ENCODE measurements at places on chromosomes 11 and 22.

DNA sequence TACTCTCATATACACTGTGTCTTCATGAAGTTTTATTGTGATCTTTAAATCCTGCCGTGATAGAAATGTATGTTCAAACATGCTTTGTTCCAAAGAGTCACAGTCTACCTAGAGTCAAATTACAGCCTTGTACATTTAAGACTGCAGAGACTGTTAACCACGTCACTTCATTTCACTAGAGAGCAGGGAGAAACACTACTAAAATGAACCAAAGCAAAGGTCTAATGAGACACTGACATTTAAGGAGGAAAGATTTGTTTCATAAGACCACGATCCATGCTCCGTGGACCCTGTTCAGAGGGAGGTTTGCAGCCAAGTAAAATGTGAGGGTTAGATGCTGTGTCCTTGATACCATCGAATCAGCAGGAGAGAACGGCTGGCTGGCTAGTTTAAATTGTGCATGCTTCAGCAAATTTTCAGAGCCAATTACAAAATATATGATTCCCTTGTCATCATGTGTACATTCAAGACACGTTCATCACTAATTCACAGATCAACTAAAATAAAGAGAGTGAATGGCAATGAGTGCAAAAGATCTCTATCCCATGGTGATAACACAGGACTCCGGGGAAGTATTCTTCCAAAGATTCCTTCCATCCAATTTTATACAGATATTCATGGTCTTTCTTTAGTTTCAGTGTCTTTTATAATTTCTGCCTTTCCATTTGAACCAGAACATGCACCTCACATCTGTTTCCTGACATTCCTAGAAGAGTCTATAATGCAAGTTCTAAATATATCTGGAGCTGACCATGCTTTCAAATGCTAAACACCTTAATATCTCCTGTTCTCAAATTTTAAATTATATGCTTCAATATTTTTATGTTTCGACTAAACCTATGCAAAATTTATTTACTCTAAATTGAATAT lies 960.9 kb upstream of the FAT3 start:
- no peak for DNase-seq

DNA sequence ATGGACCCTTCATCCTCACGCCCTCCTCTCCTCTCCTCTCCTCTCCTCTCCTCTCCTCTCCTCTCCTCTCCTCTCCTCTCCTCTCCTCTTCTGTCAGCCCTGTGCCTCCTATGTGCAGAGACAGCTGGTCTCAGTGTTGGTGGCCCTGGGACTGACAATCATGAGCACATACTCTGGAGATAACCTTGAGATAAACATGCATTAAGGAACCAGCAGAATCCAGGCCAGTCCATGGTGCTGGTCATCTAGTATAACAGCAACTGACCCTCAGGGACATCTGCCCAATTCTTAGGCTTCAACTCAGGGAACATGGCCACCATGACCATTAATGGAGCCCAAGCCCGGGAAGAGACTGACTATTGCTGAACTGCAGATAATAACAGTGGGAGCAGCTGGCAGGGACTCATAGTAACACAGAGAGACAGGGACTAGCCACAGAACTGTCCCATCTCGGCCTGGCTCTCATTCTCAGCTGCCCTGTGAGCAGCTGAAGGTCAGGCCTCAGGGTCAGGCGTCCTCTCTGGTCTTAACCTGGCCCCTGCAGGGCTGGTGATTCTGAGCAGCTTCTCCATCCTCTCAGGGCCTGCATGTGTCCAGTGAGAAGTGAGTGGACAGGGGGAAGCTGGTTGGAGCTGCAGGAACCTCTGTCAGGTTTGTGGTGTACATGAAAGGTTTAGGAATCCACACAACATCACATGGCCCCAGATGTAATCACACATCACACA lies 45.4 kb downstream of the GGTLC2 start:
- no peak for DNase-seq

GRCh38 chr11:21511835-21512440 lies 680.9 kb upstream of the ANO5 start:
- DNase-seq = peak; percentile 18

DNA sequence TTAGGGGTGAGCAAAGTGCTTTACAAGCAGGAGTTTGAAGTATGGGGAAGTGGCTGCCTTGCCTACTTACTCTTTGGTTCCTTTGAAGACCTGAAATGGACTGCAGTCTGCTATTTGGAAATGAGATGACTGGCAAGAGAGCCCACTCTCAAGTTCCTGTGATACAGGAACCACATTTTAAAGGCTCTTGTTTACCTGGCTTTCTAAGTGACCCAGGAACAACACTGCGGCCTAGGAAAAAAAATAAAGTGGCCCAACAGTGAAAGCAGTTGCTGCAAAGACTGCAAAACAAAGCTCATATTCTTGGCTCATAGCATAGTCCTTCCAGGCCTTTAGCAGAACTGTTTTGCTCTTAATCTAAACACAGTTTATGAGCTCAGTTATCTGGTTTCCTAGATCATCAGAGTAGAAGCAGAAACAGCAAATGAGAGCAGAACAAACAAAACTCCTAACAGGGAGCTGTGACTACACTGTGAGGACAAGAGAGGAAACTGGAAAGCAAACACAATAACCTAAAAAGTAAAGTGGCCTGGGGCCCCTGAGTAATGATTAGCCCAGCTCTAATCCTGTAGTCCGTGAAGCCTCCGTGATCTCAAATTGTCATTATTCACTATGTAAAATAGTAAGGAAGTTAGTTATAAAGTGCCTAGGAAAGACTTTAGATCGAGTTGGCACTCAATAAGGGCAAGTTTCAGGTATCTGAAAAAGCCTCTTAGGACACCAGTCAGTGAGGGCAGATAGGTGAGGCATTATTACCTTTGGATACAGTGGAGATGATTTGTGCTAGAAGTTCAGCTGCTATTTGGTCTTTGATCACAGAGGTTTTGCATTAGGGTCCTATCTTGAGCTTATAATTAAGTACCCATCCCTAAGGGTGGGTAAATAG lies 11.5 kb downstream of the CCDC117 start:
- no peak for DNase-seq

- no peak for DNase-seq
These were observed 71.6 kb downstream of the C11orf58 start for GRCh38 chr11:16809886-16810668.

DNA sequence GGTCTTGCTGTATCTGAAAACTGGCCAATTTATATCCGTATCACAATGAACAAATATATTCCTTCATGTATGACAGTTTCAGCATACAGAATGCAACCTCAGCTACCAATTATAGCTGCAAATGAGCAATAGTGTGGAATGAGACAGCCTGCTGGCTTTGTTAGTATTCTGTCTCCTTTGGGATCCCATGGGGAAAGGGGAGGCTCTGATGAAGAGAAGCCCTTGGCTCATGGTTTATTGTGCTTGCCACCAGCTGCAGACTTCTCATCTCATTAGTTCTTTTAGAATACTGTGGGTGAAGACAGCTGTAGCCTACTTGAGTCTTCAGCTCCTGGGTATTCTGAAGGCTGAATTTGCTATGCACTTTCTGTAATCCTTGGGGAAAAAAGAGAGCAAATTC lies 42.4 kb downstream of the PITPNB start:
- no peak for DNase-seq

DNA sequence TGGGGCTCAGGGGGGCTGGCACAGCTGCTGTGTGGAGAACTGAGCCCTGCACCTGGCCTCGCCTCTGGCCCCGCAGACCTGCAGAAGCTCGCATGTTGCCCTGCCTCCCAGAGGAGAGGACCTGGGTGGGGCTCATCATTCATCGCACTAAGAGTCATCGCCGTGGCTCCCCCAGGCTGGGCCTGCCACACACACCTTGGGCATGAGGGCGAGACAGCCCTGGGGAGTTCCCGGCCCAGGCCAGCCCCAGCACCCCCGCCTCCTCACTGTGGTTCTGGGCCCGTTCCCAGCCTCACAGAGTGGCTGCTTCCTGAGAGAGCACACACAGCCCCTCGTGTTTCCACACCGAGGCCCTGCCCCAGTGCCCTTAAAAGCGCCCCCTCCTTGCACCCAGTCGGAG lies 694.6 kb downstream of the TBC1D22A start:
- DNase-seq = no peak

DNA sequence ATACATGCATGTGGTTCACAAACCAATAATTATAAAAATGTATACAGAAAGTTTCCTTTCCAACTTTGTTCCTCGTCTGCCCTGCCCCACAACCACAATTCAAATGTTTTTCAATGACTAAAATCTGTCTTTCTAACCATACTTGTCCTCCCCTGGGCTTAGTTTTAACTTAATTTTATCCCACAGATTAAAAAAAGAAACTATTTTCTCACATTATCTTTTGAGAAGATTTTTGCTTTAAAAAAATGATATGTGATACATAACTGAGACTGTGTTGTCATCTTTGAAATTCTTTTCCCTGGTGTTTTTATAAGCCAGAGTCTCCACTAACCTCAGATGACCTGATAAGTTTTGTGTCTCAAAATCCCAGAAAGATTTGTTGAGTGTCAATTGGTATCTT lies 79.0 kb downstream of the FDX1 start:
- DNase-seq = no peak

DNA sequence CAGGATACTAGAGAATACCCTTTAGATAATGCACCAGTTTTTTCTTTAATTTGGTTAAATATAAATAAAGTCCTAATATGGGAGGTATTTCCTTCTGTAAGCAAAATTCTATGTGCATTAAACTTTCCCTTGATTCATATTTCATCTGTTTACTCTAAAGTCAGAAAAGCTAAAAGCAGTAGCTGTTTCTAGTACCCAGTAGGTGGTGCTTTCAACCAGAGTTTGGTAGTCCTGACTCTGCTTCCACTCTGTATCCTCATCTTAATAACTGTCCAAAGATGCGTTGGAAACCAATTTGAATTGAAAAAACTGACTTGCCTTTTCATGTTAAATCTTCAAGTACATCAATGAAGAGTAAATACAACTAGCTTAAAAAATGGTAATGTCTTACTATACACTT lies 1065.2 kb downstream of the JRKL start:
- no peak for DNase-seq

DNA sequence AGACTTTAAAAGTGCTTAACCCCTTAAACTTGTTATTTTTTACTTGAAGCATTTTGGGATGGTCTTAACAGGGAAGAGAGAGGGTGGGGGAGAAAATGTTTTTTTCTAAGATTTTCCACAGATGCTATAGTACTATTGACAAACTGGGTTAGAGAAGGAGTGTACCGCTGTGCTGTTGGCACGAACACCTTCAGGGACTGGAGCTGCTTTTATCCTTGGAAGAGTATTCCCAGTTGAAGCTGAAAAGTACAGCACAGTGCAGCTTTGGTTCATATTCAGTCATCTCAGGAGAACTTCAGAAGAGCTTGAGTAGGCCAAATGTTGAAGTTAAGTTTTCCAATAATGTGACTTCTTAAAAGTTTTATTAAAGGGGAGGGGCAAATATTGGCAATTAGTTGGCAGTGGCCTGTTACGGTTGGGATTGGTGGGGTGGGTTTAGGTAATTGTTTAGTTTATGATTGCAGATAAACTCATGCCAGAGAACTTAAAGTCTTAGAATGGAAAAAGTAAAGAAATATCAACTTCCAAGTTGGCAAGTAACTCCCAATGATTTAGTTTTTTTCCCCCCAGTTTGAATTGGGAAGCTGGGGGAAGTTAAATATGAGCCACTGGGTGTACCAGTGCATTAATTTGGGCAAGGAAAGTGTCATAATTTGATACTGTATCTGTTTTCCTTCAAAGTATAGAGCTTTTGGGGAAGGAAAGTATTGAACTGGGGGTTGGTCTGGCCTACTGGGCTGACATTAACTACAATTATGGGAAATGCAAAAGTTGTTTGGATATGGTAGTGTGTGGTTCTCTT lies 2.8 kb downstream of the MALAT1 start:
- no peak for DNase-seq

DNA sequence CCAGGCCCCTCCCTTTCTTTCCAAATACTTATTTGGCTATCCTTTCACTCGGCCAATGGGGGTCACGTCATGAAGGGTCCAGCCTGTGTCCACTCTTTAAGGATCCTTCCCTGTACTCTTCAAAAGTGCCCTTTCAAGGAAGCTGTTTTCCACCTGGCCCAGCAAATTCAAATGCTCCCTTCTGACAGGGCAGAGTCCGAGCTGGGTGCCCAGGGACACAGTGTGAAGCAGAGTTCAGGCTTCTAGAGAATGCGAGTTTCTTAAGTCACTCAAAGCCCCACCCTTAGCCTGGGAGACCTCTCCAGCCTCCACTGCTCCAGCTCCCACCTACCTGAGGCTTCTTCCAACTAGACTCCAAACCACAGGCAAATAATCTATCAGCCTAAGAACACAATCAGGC lies 5.5 kb upstream of the APOA1 start:
- DNase-seq = no peak

GRCh38 chr11:107592813-107593212 lies 1.9 kb downstream of the ELMOD1 start:
- DNase-seq = no peak

GRCh38 chr11:117420598-117420997 lies 92.9 kb downstream of the CEP164 start:
- DNase-seq = no peak

DNA sequence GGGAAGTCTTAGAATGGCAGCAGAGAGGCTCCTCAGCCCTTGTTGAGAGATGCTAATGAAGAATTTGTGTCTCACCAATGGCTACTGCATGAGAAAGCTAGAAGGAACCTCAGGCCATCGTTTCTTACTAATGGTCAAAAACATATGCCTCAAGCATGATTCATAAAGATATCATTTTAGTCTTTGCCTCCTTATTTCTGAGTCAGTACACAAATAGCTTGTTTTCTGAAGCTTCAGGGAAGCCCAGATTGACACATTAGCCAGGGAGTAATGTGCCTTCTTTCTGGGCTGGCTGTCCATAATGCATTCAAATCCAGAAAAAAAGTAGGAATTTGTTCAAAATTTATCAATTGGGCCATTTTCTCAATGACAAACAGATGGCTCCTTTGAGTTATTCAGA lies 169.4 kb upstream of the ZBED5 start:
- DNase-seq = no peak

DNA sequence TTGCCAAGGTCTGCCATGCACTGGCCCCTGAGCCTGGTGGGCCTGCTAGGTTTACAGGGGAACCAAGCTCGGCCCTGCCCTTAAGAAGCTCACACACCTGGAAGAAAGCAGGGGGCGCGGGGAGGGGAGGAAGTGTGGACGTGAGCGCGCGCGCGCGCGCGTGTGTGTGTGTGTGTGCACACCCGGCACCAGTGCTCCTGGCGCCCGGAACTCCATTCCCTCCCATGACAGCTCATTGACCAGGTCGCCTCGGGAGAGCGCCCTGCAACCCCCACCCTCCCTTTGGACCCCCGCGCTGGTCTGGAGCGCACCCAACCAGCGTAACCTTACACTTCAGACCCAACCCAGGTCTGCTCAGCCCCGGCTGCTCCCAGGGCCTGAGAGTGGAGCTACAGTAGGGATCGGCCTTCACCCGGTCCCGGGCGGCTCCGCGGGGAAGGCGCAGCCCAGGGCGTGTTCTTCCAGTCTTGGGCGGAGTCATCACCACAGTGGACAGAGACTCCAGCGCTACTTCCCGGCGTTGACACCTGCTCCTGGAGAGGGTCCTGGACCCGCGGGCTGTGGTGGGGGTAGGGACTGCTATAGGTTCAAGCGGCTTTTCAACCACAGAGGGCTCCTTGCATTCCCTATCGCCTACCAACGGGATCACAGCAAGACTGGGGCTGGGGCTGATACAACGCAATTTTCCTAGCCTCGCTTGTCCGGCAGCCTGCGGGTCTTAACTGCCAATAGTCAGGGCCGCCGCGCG lies 1.5 kb downstream of the GALNT18 start:
- no peak for DNase-seq

All from activated T-cell treated with anti-CD3 and anti-CD28 coated beads for 48 hours (primary cell).